ENCODE measurements at places on chromosomes 16 and 17.

- no peak for DNase-seq
Observed at GRCh38 chr16:30884760-30885159, 9.1 kb downstream of the BCL7C start.

DNA sequence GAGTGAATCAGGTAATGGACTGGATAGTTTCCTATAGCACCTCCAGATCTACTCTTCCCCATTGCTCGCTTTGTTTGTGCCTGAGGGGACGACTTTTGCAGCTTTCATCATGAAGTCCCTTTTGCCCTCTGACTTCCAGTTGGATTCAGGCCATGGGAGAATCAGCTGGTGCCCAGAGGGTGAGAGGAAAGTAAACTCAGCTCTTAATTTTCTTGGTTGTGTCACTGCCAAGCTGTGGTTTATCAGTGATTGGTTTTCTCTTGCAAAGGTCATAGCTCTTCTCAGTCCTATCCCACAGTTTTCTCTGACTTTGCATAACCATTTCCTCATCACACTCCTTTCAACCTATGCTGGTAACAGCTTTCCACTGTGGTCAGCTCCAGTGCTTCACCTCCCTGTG is 200.1 kb downstream of the KCNJ2 start:
- no peak for DNase-seq

DNA sequence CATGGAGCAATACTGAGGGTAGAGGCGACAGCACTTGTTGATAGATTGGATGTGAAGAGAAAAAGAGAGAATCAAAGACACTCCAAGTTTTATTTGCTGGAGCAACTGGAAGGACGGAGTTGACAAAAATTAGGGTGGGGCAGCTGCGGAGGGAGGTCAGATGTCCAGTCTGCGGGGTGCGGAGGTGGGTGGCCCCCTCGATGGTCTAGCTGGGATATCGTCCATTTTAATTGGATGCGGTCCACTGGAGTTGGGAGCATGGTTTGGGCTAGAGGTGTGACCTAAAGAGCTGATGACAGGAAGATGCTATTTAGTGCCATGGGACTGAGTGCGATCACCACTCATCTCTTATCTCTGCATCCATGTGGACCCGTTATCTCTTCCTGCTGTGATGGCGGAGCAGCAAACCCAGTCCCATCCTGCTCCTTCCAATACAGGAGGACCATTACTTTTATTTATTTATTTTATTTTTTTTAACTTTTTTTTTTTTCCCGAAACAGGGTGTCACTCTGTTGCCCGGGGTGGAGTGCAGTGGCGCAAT is 48.3 kb upstream of the CBX4 start:
- DNase-seq = no peak

GRCh38 chr16:1740234-1740633 is 31.1 kb downstream of the NME3 start:
- no peak for DNase-seq

DNA sequence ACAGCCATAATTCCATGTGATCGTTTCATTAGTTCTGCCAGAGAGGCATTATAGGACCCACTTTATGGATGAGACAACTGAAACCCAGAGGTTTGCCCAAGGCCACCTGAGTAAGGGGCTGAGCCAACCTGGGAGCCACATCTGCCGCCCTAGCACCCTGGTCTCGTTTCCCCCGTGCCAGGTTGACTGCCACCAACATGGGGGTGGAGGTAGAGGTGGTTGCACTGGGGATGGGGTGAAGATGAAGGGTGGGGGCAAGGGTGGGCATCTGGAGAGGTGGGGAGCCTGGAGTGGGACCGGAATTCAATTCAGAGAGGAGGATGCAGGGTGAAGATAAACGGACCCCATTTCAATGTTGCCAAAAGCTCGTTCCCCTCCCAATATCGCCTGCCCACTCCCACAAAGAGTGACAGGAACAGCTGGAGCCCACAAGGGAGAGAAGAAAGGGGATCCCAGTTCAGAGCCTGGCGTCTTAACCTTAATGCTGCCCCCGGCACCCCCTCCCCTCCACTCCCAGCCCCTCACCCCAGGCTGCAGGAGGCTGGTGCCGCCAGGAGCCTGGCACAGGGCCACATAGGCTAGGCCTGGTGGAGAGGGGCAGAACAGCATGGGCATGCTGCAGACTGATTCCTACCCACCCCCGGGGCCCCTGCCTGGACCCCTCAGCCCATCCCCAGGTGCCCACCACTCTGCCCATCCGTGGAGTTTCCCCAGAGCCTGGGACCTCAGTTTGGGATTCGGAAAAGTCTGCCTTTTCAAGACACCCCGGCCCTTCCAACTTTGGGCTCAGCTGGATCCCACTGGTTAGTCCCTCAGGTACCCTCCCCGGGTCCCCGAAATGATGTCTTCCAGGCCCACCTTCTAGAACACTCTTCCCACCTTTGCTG is 29.6 kb downstream of the NGFR start:
- DNase-seq = no peak

- no peak for DNase-seq
Observed at GRCh38 chr17:2560658-2561057, 32.8 kb upstream of the PAFAH1B1 start.

GRCh38 chr17:35614810-35615209 is 27.7 kb downstream of the AP2B1 start:
- no peak for DNase-seq

GRCh38 chr16:3945751-3946603 is 65.5 kb upstream of the CREBBP start:
- DNase-seq = no peak

GRCh38 chr16:65119901-65120401 is 1.9 kb downstream of the CDH11 start:
- no peak for DNase-seq

GRCh38 chr16:79845734-79846135 is 245.2 kb upstream of the MAF start:
- DNase-seq = no peak

- DNase-seq = no peak
Observed at GRCh38 chr16:87855852-87856715, 13.2 kb downstream of the SLC7A5 start.

- no peak for DNase-seq
Observed at GRCh38 chr17:2815781-2816185, 19.5 kb downstream of the RAP1GAP2 start.

- peak; percentile 98 for DNase-seq
Observed at GRCh38 chr17:41665566-41666236, 23.0 kb upstream of the EIF1 start.

DNA sequence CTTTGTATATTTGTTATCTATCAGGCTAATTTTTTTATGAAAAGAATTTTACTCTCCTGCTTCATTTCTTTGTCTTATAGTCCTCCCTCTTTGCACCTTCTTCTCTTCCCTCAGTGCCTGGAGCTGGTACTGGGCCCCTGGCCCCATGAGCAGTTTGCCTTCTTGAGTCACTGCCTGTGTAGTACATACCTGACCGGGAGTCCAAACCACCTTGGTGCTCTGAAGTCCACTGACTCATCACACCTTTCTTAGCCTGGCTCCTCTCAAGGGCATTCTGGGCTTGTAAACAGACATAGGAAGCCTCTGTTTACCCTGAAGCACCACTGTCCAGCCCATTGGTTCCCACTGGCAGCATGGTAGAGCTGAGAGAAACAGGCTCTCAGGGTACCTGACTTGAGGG is 11.0 kb upstream of the TACO1 start:
- DNase-seq = no peak

- DNase-seq = no peak
Observed at GRCh38 chr17:67139784-67140665, 95.7 kb downstream of the CACNG1 start.

- peak; percentile 89 for DNase-seq
Observed at GRCh38 chr16:50266337-50267091, at the start of gene ADCY7. TSS of gene ADCY7 (plus strand) at chr16:50266551. CDS start at chr16:50288180, 21,629 bp downstream.

GRCh38 chr16:14616280-14616679 is 13.8 kb downstream of the PARN start:
- DNase-seq = peak; percentile 7

- DNase-seq = no peak
Observed at GRCh38 chr17:4136373-4136772, 6.5 kb downstream of the ZZEF1 start.

- DNase-seq = no peak
Observed at GRCh38 chr16:68091380-68092261, 6.5 kb downstream of the NFATC3 start.

GRCh38 chr17:49342575-49342936 is 19.5 kb downstream of the ZNF652 start:
- DNase-seq = no peak

DNA sequence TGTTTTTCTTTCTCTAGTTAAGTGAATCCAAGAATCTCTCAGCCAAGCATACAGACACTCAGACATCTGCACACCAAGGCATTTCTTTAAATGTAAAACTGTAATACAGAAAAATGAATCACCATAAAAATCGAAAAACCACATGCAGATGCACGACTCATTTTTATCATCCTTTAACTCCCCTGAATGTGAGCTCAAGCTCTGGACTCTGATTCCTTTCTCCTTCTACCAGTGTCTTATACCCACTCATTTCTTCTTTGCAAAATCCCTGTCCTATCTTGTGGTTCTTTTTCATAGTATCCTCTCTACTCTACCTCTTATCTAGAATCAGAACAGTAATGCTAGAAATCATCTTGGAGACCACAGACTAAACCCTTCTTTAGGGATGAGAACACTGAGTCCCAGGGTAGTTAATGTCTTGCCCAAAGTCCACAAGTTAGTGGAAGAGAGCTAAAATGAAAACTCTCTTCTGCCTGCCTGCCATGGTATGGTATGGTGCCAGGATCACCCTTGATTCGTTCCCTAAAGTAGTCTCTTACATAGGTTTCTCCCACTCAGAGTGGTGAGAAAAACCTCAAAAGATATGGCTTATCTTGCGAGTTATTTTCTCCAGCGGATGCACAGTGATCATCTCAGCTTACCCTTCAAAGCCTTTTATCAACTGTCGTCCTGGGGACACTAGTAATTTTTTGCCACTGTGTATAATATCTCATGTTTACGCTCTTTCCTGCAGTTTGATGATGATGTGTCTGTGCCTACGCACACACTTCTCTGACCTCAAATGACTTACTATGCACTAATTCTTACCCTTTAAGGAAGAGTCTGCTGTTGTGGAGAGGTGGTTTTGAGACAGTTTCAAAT is 30.2 kb downstream of the BRD7 start:
- DNase-seq = no peak

GRCh38 chr16:58499615-58500351 is at the start of gene NDRG4:
TSS of gene NDRG4 (plus strand) at chr16:58500143. CDS start at chr16:58500249, 106 bp downstream.
- no peak for DNase-seq

- DNase-seq = no peak
Observed at GRCh38 chr16:2308089-2308962, 32.2 kb downstream of the ABCA3 start.

DNA sequence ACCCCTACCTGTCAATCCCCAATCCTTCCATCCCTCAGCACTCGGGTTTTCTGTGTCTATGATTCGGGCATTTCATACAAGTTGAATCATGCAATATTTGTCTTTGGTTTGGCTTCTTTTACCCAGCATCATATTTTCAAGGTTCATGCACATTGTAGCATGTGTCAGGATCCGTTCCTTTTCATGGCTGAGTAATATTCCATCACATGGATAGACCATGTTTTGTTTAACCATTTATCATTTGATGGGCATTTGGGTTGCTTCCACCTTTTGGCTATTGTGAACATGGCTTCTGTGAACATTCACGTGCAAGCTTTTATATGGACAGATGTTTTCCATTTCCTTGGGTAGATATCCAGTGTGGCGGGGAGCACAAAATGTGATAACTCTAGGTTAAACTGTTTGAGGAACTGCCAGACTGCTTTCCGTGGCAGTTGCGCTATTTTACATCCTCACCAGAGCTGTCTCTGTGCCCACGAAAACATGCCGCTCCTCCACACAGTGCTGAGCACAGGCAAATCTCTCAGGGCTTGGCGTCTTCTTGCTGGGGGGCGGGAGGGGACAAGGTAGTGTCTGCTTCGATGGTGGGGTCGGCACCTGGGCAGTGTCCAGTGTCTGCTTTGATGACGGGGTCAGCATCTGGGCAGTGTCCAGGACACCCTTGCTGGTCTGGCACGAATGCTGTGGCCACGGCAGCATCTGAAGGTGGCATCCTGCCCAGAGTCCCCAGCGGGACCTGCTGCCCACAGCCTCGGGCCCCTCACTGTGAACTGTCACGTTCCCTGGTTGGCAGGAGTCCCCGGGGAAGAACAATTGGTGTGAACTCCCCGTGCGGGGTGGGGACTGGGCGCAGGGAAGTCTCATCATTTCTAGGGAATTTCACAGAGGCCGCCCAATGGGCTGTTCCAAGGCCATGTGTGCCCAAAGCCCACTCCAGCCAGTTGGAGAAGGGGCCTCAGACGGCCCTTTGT is 32.4 kb upstream of the JPH3 start:
- DNase-seq = no peak

- DNase-seq = no peak
Observed at GRCh38 chr16:29900102-29900887, at the start of gene ASPHD1. TSS of gene ASPHD1 (plus strand) at chr16:29900488. CDS start at chr16:29900972, 484 bp downstream.

DNA sequence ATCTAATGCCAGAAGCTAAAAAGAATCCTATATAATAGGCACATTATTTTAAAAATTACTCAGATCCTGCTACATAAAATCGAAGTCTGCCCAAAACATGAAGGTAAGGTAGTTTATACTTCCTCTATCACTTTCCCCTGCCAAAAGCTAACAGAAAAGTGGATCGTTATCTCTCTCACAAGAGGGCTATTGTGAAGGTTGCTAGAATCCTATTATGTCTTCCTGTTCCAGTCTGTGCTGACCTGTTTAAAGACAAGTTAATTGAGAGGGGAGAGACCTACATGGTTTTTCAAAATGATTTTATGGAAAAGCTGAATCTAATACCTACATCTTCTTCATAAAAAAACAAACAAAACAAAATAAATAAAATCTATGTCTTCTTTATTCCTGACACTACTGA is 1410.9 kb upstream of the CDH8 start:
- no peak for DNase-seq

DNA sequence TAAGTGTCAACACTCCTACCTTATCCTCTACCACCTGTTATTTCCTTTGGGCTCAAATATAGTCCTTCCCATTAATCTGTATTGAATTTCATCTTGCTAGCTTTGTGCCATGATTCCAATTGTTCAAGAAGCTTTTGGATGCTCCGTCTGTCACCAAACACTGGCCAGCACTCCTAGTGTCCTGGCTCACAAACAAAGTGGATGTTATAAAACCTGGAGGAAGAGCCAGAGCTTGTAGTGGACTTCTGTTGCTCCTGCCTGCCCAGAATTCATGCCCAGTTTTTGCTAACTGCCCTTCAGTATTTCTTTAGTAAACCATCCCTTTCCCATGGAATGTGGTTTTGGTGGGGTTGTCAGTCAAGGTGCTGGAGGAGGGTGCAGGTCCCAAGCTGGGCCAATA is 77.2 kb upstream of the HS3ST2 start:
- DNase-seq = no peak

- no peak for DNase-seq
Observed at GRCh38 chr16:29729116-29729521, 16.7 kb downstream of the C16orf54 start.

Measured in activated CD8-positive, alpha-beta memory T cell treated with anti-CD3 and anti-CD28 coated beads, Interleukin-2, amount 50 U/mL, for 48 hours (primary cell).